NCI-H1930 (cell line): ENCODE measurements at places on chromosomes 3 and 15.

- no peak for DNase-seq
Measured at GRCh38 chr15:83734487-83734886, 80.6 kb downstream of the ADAMTSL3 start.

DNA sequence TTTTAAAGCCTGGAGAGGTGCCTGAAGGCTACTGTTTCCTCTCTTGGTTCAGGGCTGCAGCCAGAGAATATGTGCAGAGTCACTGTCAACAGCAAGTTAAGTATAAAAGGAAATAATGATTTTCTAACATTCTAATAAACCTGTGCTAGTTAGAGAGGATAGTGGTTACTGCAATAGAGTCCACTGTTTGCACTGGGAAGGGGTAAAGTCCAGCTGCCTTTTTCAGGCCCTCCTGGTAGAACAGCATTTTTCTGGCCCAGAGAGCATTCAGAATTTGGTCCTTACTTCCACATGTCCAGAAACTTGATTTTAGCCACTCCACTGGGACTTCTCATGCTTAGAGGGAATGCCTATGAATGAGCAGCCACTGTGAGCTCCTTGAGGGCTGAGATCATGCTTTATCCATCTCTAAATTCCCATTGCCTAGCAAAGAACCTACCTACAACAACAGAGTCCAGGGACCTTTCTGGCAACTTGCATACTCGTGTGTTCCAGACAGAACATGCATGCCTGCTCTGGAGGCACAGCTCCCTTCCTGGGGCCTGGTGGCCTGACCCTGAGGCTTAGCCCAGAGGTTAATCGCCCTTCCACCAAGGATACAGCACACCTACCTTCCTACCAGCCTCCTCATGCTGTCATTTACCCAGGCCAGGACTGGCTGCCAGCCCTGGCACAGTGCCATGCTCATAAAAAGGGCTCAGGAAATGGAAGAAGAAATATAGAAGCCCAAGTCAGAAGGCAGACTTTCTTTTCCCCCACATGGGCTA lies 50.3 kb upstream of the ATP13A3 start:
- no peak for DNase-seq

DNA sequence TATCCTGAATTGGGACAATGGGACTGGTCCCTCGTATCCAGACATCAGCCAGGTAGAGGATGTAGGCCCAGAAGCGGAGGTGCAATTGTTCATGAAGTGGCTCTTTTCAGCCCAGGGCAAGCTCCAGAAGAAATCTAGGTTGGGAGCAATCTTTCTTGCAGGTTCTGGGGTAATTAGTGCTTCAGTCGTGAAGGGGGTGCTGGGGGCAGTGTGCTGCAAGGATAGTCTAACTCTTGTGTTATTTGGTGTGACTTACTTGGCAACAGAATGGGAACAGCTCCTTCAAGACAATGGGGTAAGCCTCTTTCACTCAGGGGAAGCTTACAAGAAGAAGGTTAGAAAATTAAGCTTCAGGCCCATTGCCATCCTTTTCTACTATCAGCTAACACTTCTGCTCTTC lies 273.0 kb downstream of the DIPK2A start:
- no peak for DNase-seq

DNA sequence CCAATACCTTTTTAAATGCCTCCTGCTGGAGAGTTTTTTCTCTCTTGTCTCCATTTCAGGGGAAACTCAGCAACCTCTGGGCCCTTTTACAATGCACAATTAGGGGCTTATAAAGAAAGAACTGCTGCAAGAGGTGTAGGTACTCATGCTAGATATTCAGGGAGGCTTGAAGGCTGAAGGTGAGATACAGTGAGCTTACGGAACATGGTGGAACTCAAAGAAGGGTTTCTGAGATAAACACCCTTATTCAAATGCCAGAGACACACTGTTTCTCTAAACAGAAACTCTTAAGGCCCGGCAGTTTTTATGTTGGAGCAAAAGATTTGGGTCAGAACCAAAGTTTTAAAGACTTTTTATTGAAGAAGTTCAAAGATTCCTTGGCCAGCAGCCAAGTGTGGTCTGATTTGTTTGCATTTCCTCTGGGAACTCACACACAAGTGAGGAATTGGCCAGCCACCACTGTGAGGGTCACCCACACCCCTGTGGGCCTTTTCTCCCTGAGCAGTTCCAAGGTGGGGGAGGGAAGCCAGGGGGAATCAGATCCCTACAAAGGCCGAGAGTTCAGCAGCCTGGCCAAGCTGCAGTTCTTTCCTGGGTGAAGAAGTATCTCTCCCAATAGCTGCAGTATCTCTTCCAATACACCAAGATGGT lies 47.8 kb downstream of the TNFAIP8L3 start:
- no peak for DNase-seq

GRCh38 chr15:66943456-66944095 lies 121.8 kb upstream of the SMAD3 start:
- DNase-seq, result no peak

DNA sequence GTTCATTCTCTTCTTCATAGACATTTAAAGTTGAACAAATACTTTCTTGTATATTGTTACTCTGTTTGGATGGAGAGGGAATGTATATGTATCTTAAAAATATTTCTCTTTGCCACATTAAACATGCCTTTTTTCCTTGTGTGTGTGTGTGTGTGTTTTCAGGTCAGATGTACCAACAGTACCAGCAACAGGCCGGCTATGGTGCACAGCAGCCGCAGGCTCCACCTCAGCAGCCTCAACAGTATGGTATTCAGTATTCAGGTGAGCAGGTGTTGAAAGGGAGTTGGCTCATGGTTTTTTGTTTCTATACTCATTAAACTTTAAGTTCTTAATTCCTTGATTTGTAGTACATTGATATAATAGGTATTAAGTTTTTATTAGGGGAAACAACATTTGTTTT lies 35.4 kb downstream of the TFG start:
- no peak for DNase-seq

DNA sequence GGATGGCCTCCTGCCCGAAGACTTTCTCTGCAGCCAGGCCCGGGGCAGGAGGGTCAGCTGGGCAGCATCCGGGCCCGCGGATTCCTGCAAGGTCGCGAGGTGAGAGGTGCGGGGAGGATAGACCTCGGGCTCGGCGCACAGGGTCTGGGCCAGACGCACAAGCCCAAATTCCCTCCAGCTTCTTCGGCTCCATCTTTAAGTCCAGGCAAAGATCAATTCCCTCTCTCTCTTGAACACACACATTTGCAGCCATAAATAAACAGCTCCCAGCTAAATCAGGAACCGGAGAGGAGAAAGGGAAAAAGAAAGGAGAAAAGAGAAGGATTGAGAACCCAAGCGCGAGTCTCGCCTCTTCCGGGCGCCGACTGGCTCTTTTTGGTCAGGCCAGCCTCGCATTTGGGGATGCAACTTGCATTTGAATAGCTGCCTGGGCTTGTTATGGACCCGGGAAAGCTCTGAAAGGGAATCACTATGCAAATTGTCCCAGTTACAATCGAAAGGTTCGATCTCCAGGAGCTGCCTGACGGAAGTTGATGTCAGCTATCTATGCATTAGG lies 14.5 kb upstream of the ONECUT1 start:
- DNase-seq, result no peak

DNA sequence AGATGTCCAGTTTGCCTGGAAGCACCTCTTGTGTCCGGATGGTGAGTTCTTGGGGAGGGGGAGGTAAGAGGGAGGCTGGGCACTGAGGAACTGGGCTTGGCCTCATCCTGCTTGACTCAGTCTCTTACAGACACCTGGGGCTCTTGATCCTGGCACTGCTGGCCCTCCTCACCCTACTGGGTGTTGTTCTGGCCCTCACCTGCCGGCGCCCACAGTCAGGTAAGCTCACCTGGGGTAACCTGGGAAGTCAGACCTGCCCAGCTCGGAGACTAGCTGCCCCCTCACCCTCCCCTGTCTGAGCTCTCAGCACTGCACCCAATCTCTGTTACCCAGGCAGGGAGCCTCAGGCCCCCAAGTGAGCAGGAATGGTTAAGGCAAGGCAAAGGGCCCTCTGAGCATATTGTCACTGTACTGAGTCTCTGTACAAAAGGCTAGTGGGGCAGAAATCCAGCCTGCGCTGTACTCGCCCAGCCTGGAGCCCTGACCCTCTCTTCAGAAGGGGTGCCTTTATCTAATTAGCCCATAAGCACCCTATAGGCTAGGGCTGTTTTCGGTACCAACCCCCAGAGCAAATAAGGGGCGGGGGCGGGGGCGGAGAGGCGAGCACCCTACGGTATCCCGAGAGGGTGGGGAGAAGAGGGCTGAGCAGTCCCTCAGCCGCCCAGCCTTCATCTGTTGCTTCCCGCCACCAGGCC lies 2.2 kb upstream of the IL17RC start:
- no peak for DNase-seq

DNA sequence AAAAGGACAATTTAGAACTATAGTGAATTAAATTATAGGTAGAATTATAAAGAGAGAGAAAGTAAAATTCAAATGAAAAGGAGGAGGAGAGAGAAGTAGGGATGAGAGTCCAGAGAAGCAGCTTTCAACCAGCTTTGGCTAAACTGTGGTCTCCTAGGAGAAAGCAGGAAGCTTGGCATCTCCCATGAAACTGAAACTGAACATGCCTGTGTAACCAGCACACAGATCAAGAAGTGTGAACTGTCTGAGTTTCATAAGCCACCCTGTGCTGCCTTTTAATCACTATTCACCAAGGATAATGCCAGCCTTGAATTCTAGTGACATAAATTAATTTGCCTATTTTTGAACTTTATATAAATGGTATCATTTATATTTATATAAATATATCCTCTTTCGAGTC lies 128.5 kb downstream of the MYRIP start:
- DNase-seq, result no peak

- no peak for DNase-seq
Measured at GRCh38 chr3:72375237-72376076, 472.8 kb downstream of the SHQ1 start.

- DNase-seq, result no peak
Measured at GRCh38 chr15:52834379-52834778, 44.2 kb upstream of the ONECUT1 start.
